Activated naive CD4-positive, alpha-beta T cell treated with anti-CD3 and anti-CD28 coated beads, Interleukin-2, amount 10 ng/mL, durations not matched to agents 7 days and 5 days (primary cell): ENCODE measurements at places on chromosomes 13 and 19.

GRCh38 chr13:23995283-23996073, 98.2 kb upstream of the C1QTNF9B start:
- H3K4me3 ChIP-seq, result no peak overlapping the region
- peaks cover 11% of the 10 kb centered on the region for H3K4me1 ChIP-seq
- peaks cover 2% of the 10 kb centered on the region for H3K36me3 ChIP-seq
- no peak for DNase-seq

GRCh38 chr19:46404753-46405468, 8.5 kb downstream of the CCDC8 start:
- H3K4me3 ChIP-seq, result no peak overlapping the region
- peaks cover 2% of the 10 kb centered on the region for H3K36me3 ChIP-seq
- DNase-seq, result no peak
- no peak overlapping the region for H3K27ac ChIP-seq
- peaks cover 13% of the 10 kb centered on the region for H3K4me1 ChIP-seq

GRCh38 chr13:82432949-82433348, 1449.3 kb downstream of the SLITRK1 start:
- no peaks in the 10 kb centered on the region for H3K36me3 ChIP-seq
- H3K4me1 ChIP-seq, result no peaks in the 10 kb centered on the region
- H3K27ac ChIP-seq, result no peak overlapping the region

- H3K4me3 ChIP-seq, result peak within 1 kb of the TSS; percentile 91
- peaks cover 31% of the 10 kb centered on the region for H3K27me3 ChIP-seq
- peaks cover 38% of the 10 kb centered on the region for H3K36me3 ChIP-seq
- peak; percentile 82 for DNase-seq
- peak within 1 kb of the TSS; percentile 92 for H3K27ac ChIP-seq
These were observed at the start of gene BCL3 for GRCh38 chr19:44748426-44749254. Gene BCL3 (plus strand): TSS chr19:44748708. CDS start chr19:44748791, 83 bp downstream.

- H3K4me1 ChIP-seq, result peaks cover 2% of the 10 kb centered on the region
- no peak overlapping the region for H3K4me3 ChIP-seq
- peaks cover 35% of the 10 kb centered on the region for H3K27me3 ChIP-seq
- no peaks in the 10 kb centered on the region for H3K36me3 ChIP-seq
- no peak overlapping the region for H3K27ac ChIP-seq
These were observed 10.3 kb upstream of the MEDAG start for GRCh38 chr13:30895773-30896172.

DNA sequence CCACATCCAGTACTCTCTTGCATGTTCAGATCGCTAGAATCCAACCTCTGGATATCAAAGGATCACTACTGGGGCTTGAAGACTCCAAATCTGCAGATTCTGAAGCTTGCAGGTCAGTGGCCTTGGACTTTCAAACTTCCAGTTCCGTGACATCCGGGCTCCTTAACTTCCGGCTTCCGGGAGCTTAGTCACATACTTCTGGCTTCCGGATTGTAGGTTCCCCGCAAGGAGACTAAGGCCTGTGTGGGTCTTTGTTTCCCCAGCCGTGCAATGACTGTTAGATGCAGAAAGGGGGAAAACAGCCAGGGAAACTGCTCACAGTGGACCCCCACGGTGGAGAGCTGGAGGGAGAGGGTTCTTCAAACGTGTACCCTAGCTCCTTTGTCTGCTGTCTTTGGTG, 41.4 kb downstream of the ZNF333 start:
- peaks cover 1% of the 10 kb centered on the region for H3K36me3 ChIP-seq
- no peak overlapping the region for H3K4me3 ChIP-seq
- H3K4me1 ChIP-seq, result no peaks in the 10 kb centered on the region
- no peak for DNase-seq
- peaks cover 8% of the 10 kb centered on the region for H3K27me3 ChIP-seq
- no peak overlapping the region for H3K27ac ChIP-seq

GRCh38 chr19:56507446-56508289, at the start of gene ZNF471:
Gene ZNF471 (plus strand): TSS chr19:56507855. CDS start chr19:56511572, 3,717 bp downstream.
- peaks cover 3% of the 10 kb centered on the region for H3K36me3 ChIP-seq
- H3K4me1 ChIP-seq, result peaks cover 5% of the 10 kb centered on the region
- peaks cover 6% of the 10 kb centered on the region for H3K27me3 ChIP-seq
- DNase-seq, result peak; percentile 83

DNA sequence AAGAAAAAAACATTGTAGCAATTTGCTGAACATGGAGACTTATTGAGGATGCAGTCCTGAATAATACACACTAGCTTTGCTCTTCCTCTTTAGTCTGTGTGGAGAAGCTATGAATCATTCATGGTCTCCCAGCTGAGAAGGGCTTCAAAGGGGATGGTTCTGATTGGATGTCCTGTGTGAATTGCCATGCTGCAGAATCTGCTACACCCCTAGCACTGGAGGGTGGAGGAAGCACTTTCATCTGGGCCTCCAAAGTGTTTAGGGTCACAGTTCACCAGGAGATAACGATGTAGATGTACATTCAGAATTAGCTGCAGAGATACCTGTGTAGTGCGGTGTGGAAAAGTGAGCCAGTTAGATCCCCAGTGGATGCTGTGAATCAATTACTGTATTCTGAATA, 321.1 kb upstream of the EDNRB start:
- no peaks in the 10 kb centered on the region for H3K4me1 ChIP-seq
- H3K36me3 ChIP-seq, result no peaks in the 10 kb centered on the region
- H3K27me3 ChIP-seq, result no peaks in the 10 kb centered on the region
- H3K4me3 ChIP-seq, result no peak overlapping the region

DNA sequence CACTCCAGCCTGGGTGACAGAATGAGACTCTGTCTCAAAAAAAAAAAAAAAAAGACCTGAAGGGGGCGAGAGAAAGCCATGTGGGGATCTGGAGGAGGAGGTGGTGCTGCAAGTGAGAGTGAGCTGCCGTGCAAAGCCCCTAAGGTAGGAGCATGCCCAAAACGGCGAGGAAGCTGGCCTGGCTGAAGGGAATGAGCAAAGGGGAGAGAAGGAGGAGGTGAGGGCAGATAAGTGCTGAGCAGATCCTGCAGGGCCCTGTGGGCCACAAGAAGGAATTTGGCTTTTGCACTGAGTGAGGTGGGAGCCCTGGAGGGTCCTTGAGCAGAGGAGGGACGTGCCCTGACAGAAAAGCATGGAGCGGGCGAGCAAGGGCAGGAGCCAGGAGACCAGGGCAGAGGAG, 19.4 kb upstream of the ADGRE5 start:
- peak overlapping the region; percentile 83 for H3K27ac ChIP-seq
- H3K4me3 ChIP-seq, result peak overlapping the region; percentile 71
- H3K27me3 ChIP-seq, result no peaks in the 10 kb centered on the region
- peak; percentile 66 for DNase-seq

GRCh38 chr13:98542568-98543377, 34.1 kb downstream of the STK24 start:
- peak overlapping the region; percentile 80 for H3K27ac ChIP-seq
- peaks cover 30% of the 10 kb centered on the region for H3K36me3 ChIP-seq
- H3K27me3 ChIP-seq, result no peaks in the 10 kb centered on the region
- peak overlapping the region; percentile 42 for H3K4me3 ChIP-seq
- peaks cover 76% of the 10 kb centered on the region for H3K4me1 ChIP-seq

DNA sequence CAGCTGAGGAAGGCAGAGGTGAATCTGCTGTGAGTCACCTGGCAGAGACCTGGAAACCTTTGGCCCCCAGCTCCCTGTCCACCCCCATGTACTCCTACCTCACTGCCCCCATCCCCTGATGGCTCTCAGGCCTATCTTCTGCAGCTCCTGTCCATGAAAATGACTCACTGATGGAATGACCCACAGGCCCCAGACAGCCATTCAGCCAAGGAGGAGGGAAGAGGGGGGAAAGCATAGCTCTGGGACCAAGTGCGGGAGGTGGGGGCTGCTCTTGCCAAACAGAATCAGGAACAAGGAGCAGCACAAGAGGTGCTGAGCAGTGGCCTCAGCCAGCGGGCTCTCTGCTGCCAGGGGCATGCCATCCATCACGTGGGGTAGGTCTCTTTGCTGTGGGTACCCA, 111.4 kb upstream of the C1QTNF9B start:
- H3K27ac ChIP-seq, result no peak overlapping the region
- no peak overlapping the region for H3K4me3 ChIP-seq
- no peak for DNase-seq
- H3K4me1 ChIP-seq, result no peaks in the 10 kb centered on the region

DNA sequence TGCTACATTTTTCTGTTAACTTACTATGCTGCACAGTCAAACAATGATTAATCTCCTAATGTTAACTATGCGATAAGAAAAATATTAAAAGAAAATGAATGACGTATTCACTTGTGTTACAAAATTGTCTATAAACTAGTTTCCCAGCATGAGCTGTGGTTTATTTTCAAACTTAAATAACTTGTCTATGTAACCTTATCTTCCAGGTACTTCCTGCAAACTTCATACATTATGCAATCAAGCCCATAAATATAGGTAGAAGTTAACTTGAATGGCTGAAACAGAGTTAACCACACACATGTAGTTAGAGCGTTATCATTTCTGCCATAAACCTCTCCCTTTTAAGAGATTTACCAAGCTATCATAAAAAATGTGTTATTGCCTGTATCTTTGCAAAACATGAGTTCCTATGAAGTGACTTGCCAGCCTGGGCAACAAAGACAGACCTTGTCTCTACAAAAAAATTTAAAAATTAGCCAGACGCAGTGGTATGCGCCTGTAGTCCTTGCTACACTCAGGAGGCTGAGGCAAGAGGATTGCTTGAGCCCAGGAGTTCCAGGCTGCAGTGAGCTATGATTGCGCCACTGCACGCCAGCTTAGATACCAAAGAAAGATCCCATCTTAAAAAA, 17.7 kb upstream of the KLF5 start:
- H3K27me3 ChIP-seq, result no peaks in the 10 kb centered on the region
- no peak overlapping the region for H3K27ac ChIP-seq
- H3K4me1 ChIP-seq, result no peaks in the 10 kb centered on the region
- DNase-seq, result no peak

DNA sequence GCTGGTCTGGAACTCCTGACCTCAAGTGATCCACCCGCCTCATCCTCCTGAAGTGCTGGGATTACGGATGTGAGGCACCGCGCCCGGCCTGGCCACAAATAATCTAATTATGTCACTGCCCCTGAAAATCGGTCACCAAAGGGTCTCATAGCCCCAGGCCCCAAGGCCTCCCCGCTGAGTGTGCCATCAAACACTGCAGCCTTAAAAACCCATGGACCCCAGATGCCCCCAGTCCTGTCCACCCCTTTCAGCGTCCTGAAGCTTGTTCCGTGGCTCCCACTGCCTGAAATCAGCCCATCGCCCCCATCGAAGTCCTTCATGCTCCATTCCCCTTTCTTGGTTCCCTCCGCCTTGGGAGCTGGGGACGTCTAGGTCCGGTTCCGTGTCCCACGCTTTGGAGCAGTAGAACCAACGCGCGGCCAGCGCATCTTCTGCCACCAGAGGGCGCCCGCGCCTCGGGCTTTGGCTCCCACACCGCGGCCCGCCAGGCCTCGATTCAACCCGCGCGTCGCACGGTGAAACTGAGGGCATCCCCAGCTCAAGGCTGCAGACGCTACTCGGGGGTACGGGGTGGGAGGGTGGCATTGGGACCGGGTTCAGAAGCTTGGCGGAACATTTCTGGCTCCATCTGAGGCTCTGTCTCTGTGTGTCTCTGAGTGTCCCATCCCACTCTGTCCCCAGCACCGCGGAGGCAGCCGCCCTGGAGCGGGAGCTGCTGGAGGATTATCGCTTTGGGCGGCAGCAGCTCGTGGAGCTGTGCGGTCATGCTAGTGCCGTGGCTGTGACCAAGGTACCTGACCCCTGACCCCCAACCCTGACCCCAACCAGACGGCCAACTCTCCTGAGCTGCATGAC, 3.5 kb downstream of the YJEFN3 start:
- peaks cover 12% of the 10 kb centered on the region for H3K27me3 ChIP-seq
- H3K4me1 ChIP-seq, result peaks cover 12% of the 10 kb centered on the region
- DNase-seq, result peak; percentile 89
- H3K36me3 ChIP-seq, result peaks cover 14% of the 10 kb centered on the region
- H3K4me3 ChIP-seq, result no peak overlapping the region

DNA sequence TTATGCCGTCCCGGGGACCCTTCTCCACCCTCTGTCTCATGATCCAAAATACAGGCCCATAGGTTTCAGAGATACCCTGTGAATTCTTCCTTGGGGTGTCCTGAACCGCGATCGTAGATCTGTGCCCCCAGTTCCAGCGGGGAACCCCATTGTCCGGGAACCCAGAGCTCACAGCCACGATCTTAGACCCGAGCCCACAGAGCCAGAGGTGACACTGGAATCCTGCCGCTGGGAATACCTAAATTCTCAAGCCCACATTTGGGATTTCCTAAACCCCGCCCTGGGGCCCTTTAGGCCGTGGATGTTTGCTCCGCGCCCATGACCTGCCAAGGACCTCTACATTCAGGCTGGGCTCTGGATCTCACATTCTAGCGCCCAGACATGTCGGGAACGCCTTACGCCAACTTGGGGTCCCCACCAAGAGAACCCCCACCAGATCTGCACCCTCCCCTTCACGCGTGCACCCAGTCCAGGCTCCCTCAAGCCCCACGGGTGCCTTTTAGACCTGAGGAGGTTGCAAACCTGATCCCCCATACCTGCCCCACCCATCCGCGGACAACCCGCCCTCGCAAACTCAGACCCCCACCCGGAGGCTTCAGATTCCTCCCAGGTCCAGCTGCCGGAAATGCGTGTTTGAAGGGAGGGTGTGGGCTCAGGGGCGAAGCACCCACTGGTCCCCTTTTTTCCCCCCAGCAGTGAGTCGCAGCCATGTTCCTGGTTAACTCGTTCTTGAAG, 605 bp downstream of the CAPNS1 start:
- peak; percentile 72 for DNase-seq
- peak overlapping the region; percentile 96 for H3K27ac ChIP-seq

GRCh38 chr13:34638897-34639296, 303.2 kb upstream of the NBEA start:
- no peaks in the 10 kb centered on the region for H3K27me3 ChIP-seq
- H3K27ac ChIP-seq, result no peak overlapping the region
- H3K4me3 ChIP-seq, result no peak overlapping the region
- no peaks in the 10 kb centered on the region for H3K4me1 ChIP-seq
- no peaks in the 10 kb centered on the region for H3K36me3 ChIP-seq

DNA sequence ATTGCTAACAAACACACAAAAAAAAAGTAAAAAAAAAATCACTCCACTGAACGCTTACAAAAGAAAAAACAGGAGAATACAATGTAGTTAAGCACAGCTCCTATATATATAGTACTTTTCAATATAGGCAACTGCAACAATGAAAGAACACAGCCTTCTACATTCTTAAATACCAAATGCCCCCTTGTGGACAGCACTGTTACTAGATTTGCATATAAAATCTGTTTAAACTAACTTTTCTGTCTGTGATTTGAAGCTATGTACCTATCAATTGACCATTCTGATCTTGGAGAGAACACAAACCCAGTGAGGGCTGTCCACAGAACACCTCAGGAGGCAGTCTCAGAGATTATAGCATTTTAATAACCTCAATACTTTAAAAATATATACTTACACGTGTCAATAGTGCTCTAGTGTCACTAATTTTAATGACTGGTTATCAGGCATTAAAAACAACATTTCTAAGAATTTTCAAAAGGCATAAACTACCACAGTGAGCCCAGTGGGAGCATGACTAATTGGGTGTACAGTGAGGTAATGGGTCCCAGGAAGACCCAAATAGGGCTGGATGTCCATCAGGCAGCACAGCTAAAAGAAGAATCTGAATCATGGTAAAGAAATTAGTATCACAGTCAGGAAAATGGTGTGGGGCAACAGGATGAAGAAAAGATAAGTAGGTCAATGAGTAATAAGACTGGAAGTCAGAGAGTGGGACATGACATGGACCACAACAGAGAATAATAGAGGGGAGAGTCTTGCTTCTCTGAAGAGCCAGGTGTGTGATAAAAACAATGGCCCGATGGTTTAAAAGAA, 22.2 kb downstream of the CCDC169 start:
- H3K4me3 ChIP-seq, result no peak overlapping the region
- H3K36me3 ChIP-seq, result no peaks in the 10 kb centered on the region
- H3K27me3 ChIP-seq, result no peaks in the 10 kb centered on the region
- DNase-seq, result no peak
- no peak overlapping the region for H3K27ac ChIP-seq

GRCh38 chr13:106143392-106143791, 392.1 kb downstream of the EFNB2 start:
- DNase-seq, result no peak
- H3K4me1 ChIP-seq, result no peaks in the 10 kb centered on the region
